ENCODE measurements at places on chromosomes 12 and 14.
A peak's percentile ranks its signal among the peaks of the same experiment; 100 is the strongest.

DNA sequence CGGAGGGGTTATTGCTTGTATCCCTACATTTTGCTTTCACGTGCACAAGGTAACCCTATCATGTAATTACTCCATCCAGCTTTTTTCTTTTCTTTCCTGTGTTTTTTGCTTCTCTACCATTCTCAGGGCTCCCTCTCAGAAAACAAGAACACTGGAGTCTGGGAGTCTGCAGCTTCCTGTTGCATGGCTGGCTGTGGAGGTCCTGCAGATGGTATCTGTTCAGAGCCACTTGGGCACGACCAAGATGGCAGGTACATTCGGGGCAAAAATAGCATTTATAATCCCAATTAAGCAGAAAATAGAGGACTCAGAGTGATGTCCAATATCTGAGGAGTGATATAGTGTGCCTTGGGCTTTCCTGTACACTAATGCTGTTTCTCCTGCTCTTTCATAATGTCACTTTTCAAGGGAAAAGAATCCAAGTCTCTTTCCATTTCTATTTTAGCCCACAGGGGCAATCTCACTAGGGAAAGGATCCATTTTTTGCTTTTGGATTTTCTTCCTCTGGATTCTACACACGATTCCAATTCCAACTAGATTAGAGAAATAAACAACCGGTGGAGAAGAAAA, 3.2 kb upstream of the NUMB start:
- DNase-seq: no peak

- no peak for DNase-seq
Observed at GRCh38 chr14:45247427-45247826, 5.6 kb downstream of the MIS18BP1 start.

- no peak for DNase-seq
Observed at GRCh38 chr12:1811281-1811947, 9.0 kb upstream of the LRTM2 start.

GRCh38 chr14:101215266-101215665, 311.7 kb upstream of the RTL1 start:
- DNase-seq: no peak

DNA sequence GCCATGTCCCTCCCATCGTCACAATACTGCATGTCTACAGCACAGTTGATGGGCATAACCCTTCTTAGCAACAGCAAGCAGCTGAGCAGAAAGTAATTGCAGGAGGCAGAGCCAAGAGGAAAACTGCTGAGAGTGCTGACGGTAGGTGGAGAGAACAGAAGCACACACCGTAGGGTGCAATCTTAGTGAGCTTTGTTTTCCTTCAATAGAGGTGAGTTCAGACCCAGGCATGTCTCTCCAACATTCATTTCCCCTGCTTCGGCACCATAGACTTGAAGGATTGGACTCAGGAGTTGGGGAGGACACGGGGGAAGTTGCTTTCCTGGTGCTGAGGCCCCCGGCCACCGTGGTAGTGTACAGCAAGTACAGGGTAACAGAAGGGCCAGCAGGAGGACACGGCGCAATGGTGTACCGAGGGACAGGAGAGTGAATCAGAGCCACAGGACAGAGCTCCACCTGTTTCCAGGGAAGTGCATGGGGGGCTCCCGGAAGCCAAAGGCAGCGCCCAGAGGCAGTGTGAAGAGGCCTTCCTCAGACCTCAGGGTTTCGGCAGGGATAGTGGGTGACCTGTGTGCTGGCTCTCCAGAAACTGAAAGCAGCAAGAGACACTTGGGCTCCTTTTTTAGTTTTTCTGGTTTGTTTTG, 36.3 kb upstream of the SINHCAF start:
- DNase-seq: no peak

DNA sequence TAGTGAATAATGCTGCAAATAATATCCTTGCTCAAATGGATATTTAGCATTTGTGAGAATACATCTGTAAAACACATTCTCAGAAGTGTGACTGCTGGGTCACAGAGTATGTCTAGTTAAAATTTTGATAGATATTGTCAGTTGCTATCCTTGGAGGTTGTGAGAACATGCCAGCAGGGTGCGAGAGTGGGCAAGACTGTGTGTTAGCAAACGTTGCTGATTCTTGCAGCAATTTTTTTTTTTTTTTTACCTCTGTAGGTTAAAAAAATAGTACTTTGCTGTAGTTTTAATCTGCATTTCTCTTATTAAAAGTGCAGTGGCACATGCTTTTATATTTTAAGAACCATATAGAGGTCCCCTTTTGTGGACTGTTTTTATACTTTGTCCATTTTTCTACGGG, 4.5 kb upstream of the NYNRIN start:
- no peak for DNase-seq

GRCh38 chr12:55717011-55718007, 1.5 kb downstream of the BLOC1S1 start:
- no peak for DNase-seq

DNA sequence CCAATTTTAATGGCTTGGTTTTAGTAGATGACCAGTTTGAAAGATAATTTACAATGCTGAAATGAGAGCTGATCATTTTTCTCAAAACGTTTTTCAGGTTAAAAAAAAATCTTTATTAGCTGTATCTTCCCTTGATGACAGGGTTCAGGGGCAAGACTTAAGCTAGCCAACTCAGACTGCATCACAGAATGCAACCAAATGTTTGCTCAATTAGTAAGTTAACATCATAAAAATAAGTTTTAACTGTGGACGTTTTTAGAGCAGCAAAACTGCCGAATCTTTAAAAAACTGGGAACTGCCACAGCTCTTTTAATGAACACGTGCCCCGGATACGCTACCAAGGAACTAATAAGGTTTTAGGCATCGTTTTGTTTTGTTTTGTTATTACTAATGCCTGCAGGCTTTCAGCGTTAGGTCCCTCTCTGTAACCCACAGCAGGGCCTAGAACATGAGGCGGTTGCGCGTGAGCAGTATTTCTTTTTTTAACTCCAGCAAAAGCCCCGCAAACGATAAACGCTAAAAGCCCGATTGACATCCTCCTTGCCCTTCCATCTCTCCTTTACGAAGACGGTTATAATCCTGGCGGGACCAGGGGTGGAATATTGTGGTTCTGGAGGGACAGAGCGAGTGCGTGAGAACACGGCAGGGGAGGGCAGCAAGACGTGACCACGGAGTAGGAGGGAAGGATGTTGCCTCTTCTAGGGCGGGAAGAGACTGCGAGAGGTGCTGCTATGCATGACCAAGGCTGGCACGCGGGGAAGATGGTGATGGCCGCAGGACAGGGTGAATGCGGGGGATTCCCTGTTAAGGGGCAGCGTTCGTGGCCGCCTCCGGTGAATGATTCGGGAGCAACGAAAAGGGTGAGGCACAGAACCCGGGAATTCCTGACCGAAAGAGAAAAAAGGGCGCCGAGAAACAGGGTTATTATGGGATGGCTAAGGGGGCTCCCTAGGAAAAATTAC, 652 bp downstream of the SUPT16H start:
- peak; percentile 32 for DNase-seq

DNA sequence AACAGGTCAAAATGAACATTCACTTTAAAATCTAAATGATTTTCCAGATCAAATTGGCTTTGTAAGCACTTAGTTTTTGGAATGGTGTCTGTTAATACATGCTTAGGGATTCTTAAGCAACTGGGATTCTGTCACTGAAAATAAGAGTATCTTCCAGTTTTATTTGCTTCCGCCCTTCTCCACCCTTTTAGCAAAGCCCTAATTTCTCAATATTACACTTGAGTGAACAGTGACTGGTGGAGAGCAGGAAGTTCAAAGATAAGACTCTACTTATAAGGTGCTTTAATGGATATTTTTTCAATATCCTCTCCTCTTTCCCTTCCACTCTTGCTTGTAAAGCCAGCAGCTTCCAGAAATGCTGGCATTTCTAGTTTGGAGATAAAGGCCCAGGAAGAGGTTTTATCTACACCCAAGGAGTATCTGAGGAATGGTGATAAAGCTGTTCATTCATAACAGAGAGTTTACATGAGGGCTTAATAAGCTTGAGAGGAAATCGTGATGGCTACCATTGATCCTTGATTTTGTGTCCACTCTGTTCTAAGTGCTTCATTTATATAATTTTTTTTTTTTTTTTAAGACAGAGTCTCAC, 265.9 kb upstream of the PRICKLE1 start:
- DNase-seq: no peak

DNA sequence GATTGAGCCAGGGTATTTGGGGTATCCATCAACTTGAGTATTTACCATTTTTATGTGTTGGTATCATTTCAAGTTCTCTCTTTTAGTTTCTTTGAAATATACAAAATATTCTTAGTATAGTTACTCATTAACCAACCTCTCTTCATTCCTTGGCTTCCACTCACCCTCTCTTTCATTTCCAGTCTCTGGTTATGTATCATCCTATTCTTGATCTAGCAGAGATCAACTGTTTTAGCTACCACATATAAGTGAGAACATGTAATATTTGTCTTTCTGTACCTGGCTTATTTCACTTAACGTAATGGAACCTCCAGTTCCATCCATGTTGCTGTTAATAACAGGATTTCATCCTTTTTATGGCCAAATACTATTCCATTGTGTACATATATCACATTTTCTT, 86.9 kb downstream of the DACT1 start:
- no peak for DNase-seq

- no peak for DNase-seq
Observed at GRCh38 chr12:109020146-109020795, 597 bp downstream of the SVOP start.

DNA sequence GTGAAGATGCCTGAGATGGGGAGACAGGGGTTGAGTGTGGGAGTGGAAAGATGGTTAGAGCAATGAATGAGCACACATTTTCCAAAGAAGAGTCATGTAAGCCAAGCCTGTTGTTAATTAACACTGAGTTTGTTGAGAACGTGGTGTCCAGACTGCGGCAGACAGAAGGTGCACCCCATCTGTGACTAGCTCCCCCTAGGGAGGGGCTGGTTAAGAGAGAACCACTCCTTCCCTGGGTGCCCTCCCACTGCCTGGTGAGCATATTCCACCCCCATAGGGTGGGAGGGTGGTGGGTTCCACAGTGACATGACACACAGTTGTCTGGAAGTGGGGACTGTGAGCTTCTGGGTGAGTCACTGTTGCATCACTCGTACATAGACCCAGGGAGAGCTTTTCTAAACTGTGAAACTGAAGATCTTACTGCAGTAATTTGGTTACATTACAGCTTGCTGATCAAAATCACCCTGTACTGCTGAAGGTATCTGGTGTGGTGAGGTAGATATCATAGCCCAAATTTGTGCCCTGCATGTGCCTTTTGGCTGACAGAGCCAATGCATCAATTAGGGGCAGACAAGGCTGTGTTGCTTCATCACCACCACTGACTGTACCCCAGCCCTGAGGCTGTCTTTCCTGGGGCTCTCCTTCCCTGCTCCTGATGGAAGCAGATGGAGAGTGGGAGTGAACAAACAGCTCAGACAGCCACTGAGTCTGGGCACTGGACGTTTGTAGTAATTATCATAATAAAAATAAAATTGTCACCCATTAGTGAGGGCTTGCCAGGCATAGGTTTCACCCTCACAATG, 150.9 kb downstream of the EMP1 start:
- peak; percentile 58 for DNase-seq

GRCh38 chr12:110639336-110640141, 25.6 kb downstream of the TCTN1 start:
- DNase-seq: no peak

- DNase-seq: no peak
Observed at GRCh38 chr14:103545219-103545914, 16.4 kb downstream of the TRMT61A start.

- no peak for DNase-seq
Observed at GRCh38 chr12:92550661-92551060, 152.1 kb upstream of the PLEKHG7 start.

DNA sequence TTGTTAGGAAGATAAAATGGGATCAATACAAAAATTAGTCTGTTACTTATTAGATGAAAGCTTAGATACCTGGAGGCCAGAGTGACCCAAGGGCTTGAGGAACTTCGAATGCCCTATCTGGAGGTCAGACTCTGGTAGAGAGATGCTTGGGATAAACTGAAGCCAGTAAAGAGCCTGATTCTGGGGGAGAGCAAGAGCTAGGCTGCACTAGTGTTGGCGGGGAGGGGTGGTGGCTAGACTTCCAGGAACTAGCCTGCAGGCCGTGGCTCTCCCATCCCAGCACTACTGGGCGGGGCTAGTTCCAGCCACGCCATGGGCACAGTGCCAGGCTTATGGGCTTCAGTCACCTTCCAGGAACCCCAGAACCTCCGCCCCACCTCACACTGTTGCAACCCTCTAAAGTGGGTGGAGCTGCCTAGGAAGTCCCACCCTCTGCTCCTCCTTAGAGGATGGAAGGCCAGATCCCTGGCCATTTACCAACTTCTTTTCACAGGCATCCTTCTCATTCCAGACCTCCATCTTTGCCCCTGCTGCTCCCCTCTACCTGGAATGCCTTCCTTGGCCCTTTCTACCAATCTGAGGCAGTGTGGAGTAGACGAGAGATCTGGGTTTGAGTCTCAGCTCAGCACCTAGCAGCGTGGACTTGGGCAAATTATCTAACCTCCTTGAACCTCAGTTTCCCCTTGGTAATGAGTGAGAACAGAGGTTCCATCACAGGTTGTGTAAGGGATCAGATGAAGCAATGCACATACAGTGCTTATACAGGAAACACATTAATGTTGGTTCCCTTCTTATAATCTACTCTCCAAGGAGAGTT, 6.3 kb upstream of the NFE2 start:
- DNase-seq: no peak

DNA sequence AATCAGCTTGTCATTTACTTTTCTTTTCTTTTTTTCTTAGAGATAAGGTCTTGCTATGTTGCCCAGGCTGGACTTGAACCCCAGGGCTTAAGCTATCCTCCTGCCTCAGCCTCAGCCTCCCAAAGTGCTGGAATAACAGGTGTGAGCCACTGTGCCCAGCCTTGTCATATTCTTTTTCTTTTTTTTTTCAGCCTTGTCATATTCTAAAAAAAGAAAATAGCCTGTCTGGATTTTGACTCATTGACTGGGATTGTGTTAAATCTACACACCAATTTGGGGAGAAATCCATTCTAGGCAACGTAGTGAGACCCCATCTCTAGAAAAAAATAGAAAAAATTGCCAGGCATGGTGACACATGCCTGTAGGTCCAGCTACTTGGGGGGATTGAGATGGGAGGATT, 24.1 kb downstream of the ATP5MC2 start:
- no peak for DNase-seq

- no peak for DNase-seq
Observed at GRCh38 chr14:96117101-96117897, 78.1 kb downstream of the C14orf132 start.

DNA sequence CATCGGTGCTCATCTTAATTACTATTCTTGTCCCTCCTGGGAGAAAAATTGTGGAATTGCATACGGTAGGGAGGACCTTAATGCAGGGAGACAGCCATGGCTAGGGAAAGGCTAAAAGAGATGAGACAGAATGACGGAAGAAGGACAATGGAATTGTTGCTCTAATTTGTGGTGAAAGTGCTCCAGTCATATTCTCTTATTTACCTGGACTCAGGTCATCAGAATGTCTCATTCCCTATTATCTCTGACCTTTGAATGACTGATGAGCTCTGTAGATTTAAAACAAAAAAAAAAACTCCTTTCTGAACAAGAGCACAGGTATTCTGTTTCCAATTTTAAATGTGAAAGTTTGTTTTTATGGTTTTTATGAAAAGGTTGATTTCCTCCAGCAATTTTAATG, 8.6 kb upstream of the EPS8 start:
- no peak for DNase-seq

GRCh38 chr12:75933101-75933500, 98.5 kb downstream of the PHLDA1 start:
- no peak for DNase-seq

All from activated CD4-positive, alpha-beta T cell treated with anti-CD3 and anti-CD28 coated beads, Interleukin-2, amount 50 U/mL, for 24 hours (primary cell).